OCI-M1 (cell line): ENCODE measurements at places on chromosomes 7 and 10.
A peak's percentile ranks its signal among the peaks of the same experiment; 100 is the strongest.

DNA sequence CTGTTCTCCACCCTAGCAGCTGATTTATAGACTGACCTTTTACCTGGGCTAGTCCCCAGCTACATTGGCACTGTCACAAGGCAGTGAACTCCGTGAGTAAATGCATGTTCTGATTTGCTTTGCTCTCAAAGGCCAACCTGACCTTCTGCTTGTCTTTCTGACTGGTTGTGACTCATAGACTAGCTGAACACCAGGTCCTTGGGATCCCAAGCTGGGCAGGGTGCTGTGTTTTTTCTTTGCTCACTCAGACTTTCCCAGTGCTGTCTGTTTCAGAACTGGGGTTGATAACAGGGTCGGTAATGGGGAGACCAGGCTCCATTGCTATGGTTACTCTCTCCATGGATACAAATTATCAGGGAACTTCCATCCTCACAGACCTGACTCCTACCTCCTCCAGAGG is 35.0 kb downstream of the EVX1 start:
- no peak for DNase-seq

GRCh38 chr7:143003393-143004051 is 23.4 kb downstream of the OR9A2 start:
- peak; percentile 55 for DNase-seq

DNA sequence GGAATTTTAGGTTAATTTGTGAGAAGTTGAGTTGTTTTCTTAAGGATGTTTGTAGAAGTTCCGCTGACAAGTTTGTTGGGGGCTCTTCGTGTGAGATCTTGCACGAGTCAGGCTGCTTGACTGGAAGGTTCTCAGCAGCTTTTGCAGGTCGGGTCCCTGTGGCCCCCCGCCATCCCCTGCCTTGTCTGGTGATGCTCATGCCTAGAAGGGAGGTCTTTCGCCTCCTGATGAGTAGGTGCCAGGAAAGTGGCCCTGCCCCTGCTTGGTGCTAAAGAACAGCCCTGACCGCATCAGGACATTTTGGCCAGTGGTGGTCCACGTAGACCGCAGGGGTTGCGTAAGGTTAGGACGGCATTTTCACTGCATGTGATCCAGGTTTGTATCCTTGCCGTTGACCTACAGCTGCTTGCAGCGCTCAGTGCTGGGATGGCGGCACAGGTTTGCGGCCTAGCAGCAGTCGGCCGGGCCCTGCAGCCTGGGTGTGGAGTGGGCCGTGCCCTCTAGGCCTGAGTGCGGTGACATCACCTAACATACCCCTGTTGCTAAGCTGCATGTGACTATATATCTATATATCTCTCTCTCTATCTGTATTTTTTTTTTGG is 62.4 kb downstream of the DNAJB6 start:
- no peak for DNase-seq

GRCh38 chr10:131859341-131860020 is 41.3 kb upstream of the PPP2R2D start:
- no peak for DNase-seq

DNA sequence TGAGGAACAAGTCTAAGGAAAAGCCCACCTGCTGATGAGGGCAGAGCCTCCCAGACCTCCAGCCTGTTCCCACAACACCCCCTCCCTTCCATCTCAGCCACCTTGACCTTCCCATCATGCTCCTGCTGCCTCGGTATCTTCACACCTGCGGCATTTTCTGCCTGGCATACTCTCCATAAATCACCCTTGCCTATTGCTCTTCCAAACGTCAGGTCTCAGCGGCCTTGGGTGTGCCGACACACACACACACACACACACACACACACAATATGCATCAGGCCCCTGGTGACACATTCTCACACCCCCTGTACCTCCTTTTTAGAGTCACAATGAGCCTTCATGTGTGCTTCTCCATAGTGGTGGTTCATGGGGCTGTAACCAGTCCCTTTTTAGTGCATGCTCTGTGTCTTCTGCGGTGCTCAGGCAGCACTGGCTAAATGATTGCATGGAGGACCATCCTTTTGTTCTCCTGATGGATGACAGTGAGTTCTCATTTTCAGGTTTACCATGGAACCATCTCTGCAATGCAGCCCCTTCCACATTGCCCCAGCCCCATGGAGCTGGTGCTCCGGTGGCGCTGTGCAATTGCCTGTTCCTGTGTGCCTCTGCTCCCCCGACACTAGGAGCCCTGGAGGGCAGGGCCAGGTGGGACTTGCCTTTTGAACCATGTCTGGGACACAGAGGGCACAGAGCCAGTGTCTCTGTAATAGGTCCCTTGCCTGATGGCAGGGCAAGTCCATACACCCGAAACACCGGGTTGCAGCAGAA is 4.5 kb downstream of the ADIRF start:
- DNase-seq: no peak

GRCh38 chr10:53479365-53479764 is 706.8 kb upstream of the MBL2 start:
- no peak for DNase-seq

DNA sequence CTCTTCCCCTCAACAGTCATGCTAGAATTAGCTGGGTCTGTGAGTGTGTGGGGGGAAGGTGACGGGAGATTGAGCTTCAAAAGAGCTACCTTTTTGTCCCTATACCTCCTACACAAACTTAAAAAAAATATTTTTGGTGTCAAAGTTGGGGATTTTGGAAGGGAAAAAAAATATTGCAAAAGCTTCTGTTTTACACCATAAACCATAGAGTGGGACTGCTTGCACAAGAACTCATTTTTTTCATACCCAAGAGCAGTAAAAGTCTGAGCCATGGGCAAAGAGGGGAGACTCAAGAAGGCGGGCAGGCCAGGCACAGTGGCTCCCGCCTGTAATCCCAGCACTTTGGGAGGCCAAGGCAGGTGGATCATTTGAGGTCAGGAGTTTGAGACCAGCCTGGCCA is 9.4 kb upstream of the ZDHHC4 start:
- no peak for DNase-seq

DNA sequence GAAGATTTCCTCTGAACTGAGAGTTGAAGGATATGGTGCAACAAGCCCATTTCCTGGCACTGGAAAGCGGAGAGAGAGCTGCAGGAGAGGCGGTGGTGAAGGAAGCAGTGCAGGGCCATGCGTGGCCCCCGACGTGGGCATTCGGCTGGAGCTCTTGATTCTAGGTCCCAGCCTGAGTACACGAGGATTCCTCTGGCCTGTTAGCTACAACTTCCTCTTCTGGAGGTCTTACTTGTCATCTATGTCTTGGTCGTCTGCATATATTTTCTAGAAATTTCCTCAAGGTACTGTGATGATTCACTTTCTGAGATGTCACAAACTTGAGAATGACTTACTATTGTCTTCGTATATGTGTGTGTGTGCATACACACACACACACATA is 59.2 kb upstream of the JAZF1 start:
- peak; percentile 9 for DNase-seq

GRCh38 chr10:12681252-12681651 is 320.3 kb downstream of the CCDC3 start:
- DNase-seq: no peak

DNA sequence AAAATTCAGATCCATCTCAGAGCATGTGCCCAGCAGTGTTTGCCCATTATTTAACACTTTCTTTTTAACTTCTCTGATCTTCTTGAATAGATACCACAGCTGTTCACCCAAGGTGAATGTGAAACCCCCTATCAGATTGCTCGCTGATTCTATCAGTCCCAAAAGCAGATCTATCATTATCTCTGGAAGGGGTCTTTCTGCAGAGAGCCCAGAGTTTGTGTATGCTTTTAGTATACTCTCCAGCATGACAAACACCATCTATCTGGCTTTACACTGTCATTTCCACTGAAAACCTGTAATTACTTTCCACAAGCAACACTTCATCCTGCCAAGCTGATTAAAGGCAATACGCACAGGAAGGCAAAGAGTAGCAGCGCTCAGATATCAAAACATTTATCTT is 168.2 kb downstream of the CACNA2D1 start:
- no peak for DNase-seq

DNA sequence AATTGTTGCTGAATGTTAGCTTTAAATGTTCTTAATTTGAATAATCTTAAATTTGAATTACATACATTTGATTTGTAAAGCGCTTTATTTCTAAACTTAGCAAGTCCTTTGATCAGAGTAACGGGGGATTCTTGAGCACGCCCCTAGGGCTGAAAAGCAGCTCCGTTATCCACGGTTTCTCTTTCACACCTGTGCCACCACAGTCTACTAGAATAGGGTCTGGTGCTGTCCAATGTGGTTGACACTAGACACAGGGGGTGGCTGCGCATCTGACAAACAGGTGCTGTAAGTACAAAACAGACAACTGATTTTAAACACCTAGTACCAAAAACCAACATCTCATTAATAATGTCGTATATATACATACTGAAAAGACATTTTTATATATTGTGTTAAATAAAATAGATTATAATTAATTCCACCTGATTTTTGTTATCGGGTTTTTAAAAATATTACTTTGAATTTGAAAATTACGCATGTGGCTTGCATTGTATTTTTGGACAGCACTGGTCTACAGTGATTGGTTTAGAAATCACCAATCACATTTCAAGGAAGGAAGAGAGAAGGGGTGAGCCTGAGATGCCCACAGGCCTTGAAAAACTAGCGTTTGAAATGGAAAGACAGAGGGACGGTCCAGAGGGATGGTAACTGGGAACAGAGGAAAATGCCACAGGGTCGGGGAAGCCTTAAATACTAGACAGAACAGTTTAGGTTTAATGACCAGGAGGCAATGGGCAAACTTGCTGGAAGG is 7.3 kb downstream of the SEPHS1 start:
- no peak for DNase-seq

GRCh38 chr7:801940-802381 is 30.3 kb upstream of the SUN1 start:
- no peak for DNase-seq

DNA sequence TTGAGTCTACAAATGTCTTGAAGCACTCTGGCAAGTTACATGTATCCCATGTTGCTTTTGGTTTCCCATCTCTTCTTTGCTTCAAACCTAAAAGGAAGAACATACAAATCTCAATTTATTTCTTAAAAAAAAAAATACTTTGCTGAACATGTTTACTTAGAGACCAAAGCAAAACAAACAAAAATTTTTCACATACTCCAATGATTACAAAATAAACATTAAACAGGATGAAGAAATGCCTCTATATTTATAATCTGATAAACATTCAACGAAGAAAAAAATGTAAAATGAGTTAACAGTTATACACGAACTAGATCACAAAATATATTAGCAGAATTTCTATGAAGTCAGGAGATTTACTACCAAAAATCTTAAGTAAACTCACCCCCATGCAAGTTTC is 31.3 kb downstream of the FAM204A start:
- no peak for DNase-seq

DNA sequence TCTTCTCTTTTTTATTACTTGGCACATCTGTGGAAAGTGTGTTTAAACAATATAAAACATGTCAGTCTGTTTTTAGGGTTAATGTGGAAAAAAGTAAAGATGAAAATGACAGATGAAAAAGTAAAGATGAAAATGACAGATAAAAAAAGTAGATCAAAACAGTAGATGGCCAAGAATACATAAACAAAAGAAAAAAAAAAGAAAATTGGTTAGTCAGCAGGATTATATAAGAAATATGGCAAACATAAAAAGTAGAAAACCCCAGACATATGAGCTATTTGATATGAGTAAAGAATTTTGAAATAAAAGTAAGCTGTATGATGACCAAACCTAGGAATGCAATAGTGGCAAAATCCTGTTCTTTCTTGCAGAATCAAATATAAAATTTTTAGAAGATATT is 365.7 kb upstream of the AKR1E2 start:
- no peak for DNase-seq

- peak; percentile 33 for DNase-seq
Measured at GRCh38 chr10:100006243-100006886, 3.4 kb downstream of the DNMBP start.

GRCh38 chr10:43265799-43266721 is 805 bp downstream of the RASGEF1A start:
- no peak for DNase-seq

- DNase-seq: no peak
Measured at GRCh38 chr10:84423719-84424118, 95.3 kb downstream of the CCSER2 start.

DNA sequence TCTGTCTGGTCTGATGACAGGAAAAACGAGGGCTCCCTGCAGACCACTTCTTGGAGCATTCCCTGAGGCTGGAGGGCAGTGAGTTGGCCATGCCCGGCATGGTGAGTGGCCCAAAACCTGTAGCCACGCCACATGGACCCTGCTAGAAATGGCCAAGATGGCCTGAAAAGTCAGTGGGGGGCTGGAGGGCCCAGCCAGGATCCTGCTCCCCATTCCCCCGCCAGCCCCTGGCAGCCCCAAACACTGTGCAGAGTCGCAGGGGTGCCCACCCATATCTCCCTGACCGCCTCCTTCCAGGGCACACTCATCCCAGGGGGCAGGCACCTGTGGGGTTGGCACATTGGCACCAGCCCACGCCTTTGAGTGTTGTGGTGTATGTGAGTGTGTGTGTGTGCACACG is 18.7 kb upstream of the PPP2R2D start:
- DNase-seq: no peak

- DNase-seq: no peak
Measured at GRCh38 chr7:101620395-101620794, 8.7 kb downstream of the MYL10 start.

DNA sequence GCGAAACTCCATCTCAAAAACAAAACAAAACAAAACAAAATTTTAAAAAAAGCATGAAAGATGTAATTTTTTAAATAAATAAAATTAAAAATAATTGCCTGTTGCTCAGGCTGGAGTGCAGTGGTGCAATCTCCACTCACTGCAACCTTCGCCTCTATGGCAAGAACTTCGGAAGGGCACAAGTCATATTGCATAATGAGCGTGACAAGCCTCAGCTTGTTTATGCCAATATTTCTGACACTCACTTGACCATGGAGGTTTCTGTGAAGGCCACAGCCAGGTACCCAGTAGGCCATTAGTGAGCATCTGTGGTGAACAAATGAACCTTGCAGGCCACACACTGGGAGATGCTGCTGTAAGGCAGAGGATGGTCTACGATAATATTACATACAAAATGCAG is 106.1 kb upstream of the KMT2C start:
- no peak for DNase-seq

GRCh38 chr7:47361746-47362215 is 220.1 kb downstream of the TNS3 start:
- no peak for DNase-seq

GRCh38 chr7:39847227-39847626 is 102.8 kb upstream of the CDK13 start:
- DNase-seq: no peak

GRCh38 chr7:15086131-15086611 is 183.6 kb upstream of the DGKB start:
- no peak for DNase-seq

GRCh38 chr7:7789551-7789988 is 71.2 kb upstream of the RPA3 start:
- DNase-seq: no peak

DNA sequence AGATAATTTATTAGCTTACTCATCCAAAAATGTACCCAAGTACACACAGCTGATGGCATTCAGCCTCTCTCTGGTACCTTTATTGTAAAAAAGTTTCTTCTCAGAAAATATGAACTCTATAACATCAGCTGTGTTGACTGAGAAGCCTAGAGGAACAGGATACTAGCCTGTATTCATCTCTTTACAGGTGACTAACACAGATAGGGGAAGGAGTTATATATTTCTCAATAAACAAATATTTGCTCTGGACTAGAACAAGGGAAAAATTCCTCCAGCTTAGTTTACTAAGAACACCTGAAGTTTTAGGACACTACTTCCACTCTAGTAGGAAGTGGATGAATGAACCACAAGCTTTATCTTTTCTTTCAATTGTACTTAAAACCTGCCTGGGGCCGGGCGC is 67.8 kb downstream of the ZNF248 start:
- DNase-seq: no peak
